A549 (cell line): ENCODE measurements at places on chromosomes 7 and 10.

DNA sequence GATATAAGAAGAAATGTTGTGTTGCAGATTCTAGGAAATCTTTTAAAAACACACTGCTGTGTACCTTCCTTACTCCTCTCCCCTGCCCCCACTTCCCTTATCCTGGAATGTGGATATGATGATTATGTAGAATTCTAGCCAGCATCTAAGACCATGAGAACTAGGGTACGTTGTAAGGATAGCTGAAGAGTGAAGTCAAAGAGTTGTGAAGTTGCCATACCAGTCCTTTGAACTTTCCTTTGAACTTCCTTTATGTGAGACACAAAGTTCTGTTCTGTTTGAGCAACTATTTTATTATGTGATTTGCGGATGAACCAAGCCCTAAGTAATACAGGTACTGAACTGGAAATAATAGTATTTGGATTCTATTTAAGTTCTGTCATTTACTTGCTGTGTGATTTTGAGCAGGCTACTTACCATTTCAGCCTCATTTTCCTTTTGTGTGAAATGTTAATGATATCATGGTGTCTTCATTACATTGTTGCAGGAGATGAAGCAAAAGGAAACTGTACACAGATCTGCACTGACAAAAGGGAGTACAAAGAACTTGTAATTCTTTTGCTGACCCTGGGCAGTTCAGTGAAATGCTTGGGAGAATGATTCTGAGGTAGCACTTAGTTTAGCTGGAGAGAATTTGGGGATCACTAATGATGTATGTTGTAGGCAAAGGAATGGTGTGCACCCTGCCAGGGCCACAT lies 31.4 kb downstream of the RPA3 start:
- DNase-seq, result no peak

GRCh38 chr7:55006499-55006898 lies 12.3 kb upstream of the EGFR start:
- DNase-seq, result no peak

DNA sequence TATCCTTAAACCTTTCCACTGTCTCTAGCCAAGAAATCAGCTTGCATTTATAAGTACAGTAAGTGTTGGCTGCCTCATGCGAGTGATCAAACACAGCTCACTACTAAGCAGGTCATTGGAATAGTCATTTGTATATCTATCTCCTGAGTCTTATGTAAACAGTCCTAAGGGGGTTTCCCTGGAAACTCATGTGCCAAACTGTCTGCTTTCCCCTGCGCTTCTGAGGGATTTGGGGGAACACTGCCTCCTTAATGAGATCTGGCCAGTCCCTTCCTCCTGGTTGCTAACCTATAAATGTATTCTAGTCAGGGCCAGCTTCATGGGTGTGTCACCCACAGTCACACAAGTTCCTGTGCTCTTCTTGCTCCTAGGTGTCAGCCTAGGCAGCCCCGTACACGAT lies 133.1 kb downstream of the CD36 start:
- DNase-seq, result no peak

DNA sequence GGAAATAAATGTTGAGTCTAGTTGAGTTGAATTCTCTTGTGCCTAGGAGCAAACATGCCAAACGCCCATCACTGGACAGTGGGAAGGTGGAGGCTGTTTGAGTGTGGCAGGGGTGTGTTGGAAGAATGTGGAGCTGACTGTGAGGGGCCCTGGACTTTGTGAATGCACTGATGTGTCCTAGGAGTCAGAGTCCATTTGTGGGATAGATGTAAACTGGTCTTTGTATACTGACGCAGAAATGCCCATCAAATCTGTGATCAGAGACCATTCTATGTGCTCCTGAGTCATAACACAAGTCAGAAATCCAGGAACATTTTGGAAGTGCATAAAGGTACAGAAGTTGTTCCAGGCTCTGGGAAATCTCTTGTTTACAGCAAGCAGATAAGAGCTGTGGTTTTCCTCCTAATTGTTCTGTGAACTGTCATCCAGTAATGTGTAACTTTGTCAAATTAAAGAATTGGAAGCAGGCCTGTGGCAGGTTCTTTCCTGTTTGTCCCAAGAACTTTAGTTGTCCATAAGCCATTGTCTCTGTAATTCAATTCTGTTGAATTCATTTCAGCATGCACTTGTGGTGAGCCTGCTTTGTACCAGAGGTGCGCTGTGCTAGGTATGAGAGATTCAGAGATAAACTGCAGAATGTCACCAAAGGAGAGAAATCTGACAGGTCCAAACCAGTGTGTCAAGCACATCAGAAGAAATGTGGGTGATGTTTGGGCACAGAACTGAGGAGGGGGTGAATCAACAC lies 7.6 kb downstream of the PRXL2A start:
- no peak for DNase-seq

GRCh38 chr10:35735412-35735811 lies 93.3 kb upstream of the FZD8 start:
- no peak for DNase-seq

GRCh38 chr10:126212738-126213137 lies 175.5 kb downstream of the ADAM12 start:
- no peak for DNase-seq

DNA sequence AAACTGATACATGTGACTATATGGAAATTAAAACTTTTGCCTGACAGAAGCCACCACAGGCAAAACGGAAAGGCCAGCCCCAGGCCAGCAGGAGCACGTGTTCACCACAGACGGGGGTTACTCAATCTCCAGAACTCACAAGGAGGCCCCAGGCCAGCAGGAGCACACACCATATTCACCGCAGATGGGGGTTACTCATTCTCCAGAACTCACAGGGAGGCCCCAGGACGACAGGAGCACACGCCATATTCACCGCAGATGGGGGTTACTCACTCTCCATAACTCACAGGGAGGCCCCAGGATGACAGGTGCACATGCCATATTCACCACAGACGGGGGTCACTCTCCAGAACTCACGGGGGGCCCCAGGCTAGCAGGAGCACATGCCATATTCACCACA lies 61.5 kb downstream of the NKX6-2 start:
- no peak for DNase-seq

GRCh38 chr10:8404721-8405120 lies 350.2 kb downstream of the GATA3 start:
- DNase-seq, result no peak

DNA sequence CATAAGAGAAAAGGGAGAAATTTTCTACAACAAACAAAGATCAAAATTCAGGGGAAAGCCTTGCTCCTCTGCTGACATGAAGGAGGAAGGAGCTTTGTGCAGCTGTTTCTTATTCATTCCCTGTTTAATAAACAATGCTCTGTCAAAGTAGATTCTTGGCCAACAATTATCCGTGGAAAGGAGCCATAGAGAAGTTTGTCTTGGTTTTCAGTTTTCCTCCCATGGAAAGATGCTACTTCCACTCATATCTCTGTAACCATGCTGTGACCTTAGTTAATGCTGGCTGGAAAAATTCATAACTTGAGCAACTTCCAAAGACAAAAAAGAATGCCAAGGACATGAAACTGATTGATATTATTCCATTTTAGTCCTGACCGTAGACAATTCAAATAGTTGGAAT lies 8.1 kb downstream of the DDC start:
- DNase-seq, result no peak

DNA sequence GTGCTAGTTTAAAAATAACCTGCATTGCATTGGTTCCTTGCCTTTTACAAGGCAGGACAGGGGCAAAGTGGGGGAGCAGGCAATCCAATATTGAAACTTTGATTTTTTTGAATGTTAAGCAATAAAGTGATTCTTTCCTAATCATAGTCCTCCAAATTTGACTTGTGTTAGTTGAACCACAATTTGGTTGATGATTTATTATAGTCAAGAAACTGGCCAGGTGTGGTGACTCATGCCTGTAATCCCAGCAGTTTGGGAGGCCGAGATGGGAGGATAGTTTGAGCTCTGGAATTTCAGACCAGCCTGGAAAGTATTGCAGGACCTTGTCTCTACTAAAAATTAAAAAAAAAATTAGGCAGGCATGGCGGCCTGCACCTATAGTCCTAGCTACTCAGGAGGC lies 27.9 kb upstream of the ABLIM1 start:
- no peak for DNase-seq

GRCh38 chr7:107138696-107139420 lies 29.9 kb upstream of the HBP1 start:
- no peak for DNase-seq

- no peak for DNase-seq
Measured at GRCh38 chr7:94368371-94368791, 26.3 kb upstream of the COL1A2 start.

DNA sequence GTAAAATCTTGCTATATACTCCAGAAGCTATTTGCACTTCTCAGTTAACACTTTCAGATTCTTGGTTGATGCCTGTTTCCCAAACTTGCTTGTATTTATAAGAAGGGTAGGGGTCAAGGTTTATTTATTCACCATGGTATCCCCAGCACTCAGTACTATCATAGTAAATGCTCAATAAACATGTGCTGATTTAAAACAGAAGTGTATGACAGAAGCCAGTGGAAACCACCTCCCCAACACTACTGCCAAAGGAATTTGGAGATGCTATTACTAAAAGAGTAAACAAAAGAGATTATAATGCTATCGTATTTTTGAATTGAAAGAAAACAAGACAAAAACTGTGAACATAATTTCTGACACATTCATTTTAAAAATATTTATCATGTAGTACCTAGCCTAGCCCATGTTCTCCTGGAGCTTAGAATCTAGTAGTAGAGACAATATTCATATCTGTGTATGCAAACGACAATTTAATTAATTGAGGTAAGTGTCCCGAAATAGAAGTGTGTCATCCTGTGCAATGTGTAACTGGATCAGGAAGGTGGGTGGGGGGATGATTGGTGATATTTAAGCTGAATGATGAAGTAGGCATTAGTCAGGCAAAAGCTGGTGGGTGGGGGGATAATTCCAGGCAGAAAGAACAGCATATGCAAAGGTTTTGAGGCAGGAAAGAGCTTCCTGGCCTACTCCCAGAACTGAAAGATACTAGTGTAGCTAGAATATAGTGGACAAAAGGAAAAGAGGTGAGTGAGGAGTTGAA lies 77.5 kb downstream of the HGF start:
- no peak for DNase-seq

DNA sequence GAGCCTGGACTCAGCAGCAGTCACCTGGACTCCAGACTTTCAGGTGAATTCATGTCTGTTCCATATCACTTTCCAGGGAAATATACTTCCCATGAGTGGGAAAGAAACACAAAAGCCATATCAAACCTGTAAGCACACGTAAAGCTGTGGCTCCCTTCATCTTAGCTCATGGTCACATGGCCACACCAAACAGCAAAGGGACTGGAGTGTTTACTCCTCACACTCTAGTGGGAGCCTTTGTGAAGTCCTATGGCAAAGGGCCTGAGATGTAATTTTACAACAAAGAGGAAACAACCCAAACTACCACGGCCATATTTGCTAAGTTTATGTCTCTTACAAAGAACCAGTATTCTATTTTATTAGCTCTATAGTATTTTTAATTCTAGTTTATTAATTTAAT lies 16.3 kb downstream of the SFTPA1 start:
- no peak for DNase-seq

GRCh38 chr10:103499881-103500280 lies 6.4 kb downstream of the NEURL1 start:
- DNase-seq, result no peak

DNA sequence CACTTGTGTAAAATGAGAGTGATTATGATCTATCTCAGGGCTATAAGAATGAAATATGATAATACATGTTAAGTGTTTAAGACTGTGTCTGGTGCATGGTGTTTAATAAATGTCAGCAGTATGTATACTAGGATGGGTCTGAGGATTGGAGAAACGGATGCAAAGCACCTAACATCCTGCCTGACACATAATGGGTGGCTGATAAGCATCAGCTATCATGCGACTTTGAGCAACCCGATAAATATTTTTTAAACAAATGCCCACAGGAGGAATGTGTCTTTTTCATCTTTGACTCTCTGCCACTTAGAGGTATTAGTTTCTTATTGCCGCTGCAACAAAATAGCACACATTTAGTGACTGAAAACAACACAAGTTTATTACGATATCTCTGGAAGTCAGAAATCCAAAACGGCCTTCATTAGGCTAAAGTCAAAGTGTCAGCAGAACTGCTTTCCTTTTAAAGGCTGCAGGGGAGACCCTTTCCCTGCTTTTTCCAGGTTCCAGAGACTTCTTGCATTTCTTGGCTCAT lies 93.2 kb upstream of the ARHGAP21 start:
- DNase-seq, result no peak

DNA sequence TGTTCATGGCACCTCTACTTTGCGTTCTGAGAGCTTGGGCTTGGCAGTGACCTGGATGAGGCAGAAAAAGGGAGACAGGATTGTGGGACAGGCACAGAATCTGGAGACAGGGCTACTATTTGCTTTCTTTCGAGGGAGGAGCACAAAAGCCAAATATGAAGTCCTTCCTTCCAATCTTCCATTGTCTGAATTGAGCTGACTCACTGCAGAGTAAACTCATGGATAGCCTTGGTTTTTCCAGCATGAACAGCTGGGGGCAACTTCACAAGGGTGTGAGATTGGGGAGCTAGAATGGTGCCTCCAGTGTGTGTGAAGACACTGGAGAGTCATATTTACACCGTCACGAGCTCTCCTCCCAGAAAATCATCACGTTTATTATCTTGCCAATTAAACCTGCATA lies 55.6 kb upstream of the NRP1 start:
- DNase-seq, result peak; percentile 8

- no peak for DNase-seq
Measured at GRCh38 chr7:30462179-30462578, 16.4 kb downstream of the NOD1 start.

GRCh38 chr10:112209684-112210131 lies 26.1 kb upstream of the GPAM start:
- no peak for DNase-seq

DNA sequence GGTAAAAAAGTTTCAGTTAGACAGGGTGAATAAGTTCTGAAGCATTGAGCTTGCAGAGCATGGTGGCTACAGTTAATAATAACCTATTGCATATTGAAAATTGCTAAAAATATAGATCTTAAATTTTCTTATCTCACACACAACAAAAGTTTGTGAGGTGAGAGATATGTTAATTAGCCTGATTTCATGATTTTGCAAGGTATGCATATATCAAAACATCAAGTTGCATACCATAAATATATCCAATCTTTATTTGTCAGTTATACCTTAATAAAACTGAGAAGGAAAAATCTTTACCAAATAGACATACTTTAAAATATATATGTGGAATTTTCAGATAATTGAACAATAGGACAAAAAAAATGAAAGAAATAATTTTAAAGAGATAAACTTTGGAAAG lies 16.6 kb downstream of the TAC1 start:
- no peak for DNase-seq

- DNase-seq, result no peak
Measured at GRCh38 chr7:32218154-32218467, 147.9 kb upstream of the PDE1C start.

GRCh38 chr10:79243181-79244067 lies 103.8 kb upstream of the PPIF start:
- no peak for DNase-seq
